ENCODE measurements at places on chromosomes 1 and 21.

DNA sequence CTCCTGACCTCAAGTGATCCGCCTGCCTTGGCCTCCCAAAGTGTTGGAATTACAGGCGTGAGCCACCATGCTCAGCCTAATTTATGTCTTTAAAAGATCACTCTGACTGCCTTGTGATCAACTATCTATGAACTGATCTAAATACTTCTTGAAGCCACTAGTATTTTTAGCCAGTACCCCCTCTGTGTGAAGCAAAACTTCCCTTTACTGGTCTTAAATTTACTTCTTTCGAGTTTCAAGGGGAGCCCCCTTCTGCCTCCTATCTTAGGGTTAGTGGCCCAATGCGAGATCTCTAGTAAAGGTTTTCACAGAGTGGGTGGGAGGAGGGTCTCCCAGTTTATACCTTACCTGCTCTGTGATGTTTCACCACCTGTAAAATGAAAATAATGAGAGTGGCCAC, 66.1 kb upstream of the RPL11 start:
- no peak for DNase-seq

GRCh38 chr1:97668945-97669344, 251.9 kb downstream of the DPYD start:
- DNase-seq = no peak

DNA sequence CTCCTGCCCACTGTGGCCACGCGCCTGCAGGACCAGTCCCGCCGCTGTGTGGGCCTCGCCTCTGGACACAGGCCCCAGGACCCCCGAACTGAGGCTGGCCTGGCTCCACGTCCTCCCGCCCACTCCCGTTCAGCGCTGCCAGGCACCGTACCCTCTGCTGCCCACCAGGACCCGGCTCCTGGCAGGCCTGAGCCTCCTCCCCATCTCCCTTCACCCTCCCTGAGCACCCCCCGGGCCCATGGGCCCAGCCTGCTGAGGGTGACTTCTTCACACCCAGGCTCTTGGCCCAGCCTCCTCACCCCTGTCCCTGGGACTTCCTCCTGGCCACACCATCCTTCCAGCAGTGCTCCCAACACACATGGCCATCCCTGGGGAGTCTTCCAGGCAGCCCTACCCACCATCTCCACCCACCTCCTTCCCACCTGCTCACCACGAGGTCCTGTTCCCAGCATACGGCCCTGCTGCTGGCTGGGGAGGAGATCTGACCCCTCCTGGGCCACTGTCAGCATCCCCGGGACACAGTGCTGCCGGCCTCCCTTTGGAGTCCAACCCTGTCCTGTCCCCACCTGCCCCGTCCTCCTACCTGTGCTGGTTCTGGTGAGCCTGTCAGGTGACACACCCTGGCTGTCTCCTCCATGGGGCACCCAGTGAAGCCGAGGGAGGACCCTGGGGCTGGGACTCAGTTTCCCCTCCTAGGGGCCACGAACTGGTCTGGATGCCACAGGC, 53.7 kb downstream of the SLX9 start:
- DNase-seq = no peak

DNA sequence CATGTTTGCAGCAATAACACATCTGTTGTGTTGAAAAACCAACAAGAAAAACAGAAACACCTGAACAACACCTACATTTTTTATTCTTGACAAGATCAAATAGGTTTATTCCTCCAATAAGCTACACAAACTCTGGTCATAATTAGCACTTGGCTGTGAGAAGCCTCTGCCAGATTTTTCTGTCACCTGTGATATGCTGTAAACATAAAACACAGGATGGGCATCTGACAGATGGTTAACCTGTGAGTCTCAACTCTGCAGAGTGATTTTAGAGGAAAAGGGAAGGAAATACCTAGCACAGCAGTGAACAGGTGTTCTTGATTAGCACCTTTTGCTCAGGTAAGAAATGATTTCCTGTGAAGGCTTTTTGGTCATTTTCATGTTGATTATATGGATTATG, 175.4 kb upstream of the COA6 start:
- DNase-seq = no peak

- DNase-seq = no peak
These were observed 2.7 kb downstream of the TMEM240 start for GRCh38 chr1:1537626-1538250.

- DNase-seq = no peak
These were observed 270.2 kb downstream of the DISC1 start for GRCh38 chr1:231896806-231897205.

DNA sequence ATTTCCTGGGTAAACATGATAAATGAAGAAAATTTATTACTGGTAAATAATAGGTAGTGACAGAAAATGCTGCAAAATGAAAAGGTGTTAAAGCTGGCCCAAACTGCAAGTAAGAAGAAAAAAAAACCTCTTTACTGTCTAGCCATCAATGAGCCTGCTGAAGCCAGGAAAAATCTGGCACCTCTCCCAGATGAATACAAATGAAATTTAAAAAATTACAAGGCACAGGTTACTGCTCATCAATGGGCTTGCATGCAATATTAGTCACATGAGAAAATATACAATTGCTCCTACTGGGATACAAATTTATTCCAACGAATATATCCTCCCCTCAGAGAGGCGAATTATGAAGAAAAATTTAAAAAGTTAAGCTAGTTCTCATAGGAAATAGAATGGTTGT, 1422.5 kb downstream of the KCNT2 start:
- no peak for DNase-seq

- DNase-seq = no peak
These were observed 14.4 kb downstream of the LMNA start for GRCh38 chr1:156128654-156129597.

GRCh38 chr1:61604684-61605083, 120.3 kb downstream of the TM2D1 start:
- DNase-seq = no peak

DNA sequence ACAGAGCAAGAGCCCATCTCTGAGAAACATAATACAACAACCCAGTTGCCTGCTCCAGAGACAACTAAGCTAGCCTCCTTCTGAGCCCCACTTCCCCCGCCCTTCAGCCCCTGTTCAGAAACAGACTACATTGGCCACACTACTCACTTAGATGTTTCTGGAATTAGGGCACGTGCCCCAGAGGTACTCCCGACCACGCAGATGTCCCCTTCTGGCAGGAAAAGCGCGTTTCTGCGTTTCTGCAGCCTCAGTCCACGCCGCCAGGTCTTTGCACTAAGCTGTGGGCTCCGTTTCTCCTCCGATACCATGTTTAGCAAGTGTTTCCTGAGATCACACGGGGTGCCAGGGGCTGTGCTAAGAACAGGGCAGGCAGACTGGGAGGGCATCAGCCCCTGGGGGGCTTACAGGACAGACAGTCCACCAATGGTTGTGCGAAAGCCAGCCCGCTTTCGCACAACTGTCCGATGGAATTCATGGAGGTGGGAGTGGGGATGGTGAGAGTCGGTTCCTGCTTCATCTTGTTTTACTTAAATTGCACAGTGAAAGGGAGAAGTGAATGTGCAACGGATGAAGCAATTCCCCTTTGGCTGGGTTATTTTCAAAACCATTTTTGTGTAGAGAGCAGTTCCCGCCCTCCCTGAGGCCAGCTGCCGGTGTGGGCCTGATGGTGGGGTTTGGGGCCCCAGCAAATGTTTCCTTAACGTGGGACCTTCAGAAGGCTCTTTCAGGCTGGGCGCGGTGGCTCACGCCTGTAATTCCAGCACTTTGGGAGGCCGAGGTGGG, 2.7 kb downstream of the PIK3CD start:
- no peak for DNase-seq

GRCh38 chr1:53172426-53173128, 24.0 kb upstream of the CPT2 start:
- no peak for DNase-seq

DNA sequence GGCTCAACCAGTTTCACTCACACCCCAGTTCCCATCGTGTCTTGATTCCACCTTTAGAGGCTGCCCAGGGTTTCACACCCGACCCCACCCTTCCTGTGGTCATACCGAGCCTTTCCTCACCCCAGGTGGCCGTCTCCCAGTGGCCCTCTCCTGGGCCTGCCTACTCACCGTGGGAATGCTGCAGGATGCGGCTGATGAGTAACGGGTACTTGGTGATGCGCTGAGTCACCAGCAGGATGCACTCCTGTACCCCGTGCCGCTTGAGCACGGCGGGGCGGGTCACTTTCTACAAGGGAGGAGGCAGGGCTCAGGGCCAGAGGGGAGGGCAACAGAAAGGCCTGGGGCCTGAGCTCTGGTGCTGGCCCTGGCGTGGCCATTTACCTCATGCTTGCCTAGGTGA, 16.4 kb downstream of the ARHGEF2 start:
- no peak for DNase-seq

DNA sequence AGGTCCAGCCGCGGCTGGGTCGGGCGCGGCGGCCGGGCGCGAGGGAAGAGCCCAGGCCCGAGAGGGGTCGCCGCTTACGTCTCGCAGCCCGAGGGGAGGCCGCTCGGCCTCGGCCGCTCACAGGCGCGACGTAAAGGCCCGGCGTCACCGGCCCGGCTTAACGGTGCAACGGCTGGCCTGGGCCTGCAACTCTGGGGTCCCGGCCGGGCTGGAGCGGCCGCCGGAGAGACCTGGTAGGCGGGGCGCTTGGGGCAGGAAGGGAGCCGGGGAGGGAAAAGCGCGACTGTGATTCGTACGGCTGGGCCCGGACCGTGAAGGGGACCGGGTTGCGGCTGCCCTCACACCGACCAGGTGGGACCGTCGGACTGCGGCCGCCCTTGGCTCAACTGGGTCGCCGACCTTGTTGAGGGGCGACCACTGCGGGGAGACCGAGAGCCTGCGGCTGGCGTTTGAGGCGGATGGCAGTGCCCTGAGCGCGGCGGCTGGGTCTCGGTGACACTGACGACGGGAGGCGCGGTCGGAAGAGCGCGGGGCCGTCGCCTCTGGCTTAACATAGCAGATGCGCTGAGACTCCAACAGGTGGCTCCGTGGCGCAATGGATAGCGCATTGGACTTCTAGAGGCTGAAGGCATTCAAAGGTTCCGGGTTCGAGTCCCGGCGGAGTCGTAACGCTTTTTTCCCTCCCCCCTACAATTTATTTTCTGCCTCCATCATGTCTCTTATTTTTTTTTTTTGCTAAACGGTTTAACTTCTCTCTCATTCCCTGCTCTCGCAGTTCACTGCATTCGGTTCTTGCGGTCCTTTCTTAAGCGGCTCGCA, 31.8 kb downstream of the DNTTIP2 start:
- DNase-seq = peak; percentile 66

DNA sequence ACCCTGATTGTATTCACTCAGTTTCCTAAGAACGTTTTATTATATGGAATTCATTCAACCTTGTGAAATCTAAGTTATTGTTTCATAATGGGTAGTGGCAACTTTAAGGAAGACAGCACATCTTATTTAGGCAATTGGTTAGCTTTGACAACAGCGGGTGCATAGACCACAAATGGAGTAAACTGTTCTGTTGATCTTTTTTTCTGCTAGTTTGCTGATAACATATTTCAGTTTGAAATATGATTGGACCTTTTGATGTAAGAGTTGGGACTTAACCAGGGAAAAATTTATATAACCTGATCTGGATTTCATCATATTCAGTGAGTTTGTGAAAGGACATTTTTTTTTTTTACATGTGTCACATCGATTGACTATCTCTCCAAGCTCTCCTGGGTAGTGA, 151.7 kb downstream of the HLX start:
- no peak for DNase-seq

GRCh38 chr21:33206771-33207281, 22.9 kb upstream of the IFNAR2 start:
- no peak for DNase-seq

DNA sequence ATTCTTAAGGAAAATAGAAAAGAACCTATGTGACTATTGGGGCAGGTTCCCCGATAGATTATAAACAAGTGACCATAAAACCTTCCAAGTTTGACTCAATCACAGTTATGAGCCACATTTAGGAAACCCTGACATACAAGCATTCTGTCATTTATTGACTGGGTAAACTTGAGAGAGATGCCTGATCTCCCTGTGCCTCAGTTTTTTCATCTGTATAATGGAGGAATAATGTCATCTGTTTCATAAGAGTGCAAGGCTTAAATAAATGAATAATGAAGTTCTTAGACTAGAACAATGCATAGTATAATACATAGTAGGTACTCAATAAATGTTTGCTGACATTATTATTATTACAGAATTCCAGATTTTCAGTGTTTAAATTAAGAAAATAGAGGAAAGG, 18.9 kb upstream of the EEIG2 start:
- DNase-seq = no peak
